ENCODE measurements at places on chromosomes 3 and 15. TPM values are rescaled to one million over a fixed set of nuclear protein-coding genes. Genes with fewer than 3 reads are reported as not detected.
A peak's percentile ranks its signal among the peaks of the same experiment; 100 is the strongest.

Gene ATP13A5
- total RNA-seq: 0.37 TPM

Gene CHRM5
- total RNA-seq: not detected

Gene PYGO1
- 0.30 TPM for total RNA-seq

DNA sequence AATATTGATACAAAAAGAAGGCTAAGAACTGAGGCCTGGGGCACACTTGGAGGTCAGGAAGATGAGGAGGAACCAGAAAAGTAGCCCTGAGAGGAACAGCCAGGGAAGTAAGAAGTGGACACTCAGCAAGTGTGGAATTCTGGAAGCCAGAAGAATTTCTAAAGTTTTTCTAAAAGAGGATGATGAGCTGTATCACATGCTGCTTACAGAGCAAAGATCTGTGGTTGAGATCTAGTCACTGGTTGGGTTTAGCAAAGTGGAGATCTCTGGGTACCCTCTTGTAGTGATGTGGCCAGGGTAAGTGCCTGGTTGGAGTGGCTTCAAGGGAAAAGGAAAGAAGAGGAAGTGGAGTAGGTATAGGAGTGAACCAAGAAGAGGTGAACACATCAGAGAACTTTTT, 95.4 kb upstream of the DAZL start:
- DNase-seq: no peak
- no peaks in the 10 kb centered on the region for H3K36me3 ChIP-seq
- H3K27me3 ChIP-seq: no peaks in the 10 kb centered on the region
- H3K4me1 ChIP-seq: no peaks in the 10 kb centered on the region

DNA sequence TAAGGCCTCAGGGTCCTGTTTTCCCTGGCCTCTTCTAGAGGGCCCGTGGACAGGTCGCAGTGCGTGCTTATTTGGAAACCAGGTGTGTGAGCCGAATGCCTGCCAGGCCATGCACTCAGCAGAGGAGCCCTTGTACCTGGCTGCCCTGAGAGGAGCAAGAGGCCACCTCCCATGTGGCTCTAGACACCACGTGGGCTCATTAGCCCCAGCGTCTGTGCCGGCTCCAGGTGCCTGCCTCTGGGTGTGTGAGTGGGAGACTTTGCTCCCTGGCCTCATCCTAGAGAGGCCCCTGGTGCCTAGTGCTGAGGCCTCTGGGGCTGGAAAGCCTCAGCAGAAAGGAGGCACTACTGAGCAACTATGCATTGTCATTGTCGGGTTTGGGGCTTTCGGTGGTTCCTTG, 50.4 kb downstream of the KLF13 start:
- no peak overlapping the region for H3K27ac ChIP-seq
- DNase-seq: peak; percentile 82
- H3K4me3 ChIP-seq: no peak overlapping the region
- peaks cover 18% of the 10 kb centered on the region for H3K4me1 ChIP-seq

DNA sequence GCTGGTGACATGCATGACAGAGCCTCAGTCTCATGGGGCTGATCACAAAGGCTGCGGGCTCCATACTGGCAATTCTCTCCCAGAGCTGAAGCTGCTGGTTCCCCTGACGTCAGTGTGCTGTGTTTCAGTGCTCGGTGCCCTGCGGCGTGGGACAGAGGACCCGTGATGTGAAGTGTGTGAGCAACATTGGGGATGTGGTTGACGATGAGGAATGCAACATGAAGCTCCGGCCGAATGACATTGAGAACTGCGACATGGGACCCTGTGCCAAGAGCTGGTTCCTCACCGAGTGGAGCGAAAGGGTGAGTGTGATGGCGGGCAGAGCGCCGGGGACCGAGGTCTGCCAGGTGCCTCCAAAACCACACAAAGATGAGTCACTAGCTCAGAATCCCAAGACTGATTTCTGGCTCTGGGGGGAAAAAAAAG, 62.0 kb upstream of the NR2E3 start:
- DNase-seq: no peak
- no peaks in the 10 kb centered on the region for H3K36me3 ChIP-seq
- peaks cover 2% of the 10 kb centered on the region for H3K4me1 ChIP-seq
- H3K27ac ChIP-seq: peak overlapping the region; percentile 70

DNA sequence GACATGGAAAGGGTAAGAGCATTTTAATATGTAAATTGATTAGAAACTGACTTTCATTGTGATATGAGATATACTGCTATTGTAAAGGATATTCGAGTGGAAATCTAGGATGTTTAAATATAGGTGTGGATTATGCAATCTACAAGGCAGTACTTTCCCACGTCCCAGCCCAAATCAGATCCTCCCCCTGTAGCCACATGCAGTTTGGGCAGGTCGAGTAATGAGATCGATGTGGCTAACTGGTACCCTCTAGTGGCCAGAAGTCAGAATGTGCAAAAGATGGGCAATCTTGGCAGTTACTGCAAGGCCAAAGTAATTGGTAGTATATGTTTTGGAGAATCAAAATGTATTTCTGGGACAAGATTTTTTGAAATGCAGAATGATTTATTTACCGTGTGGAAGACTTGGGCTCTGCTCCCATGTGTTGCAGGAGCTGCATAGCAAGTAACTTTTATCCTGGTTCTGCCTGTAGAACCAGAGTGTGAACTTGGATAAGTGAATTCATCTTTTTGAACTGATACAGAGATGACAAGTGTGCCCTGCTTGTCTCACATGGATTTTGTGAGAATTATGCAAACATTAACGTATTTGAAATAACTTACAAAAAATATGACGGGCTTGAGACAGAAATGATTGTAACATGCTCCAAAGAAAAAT, 94.5 kb upstream of the ADAMTSL3 start:
- peak; percentile 46 for DNase-seq
- H3K36me3 ChIP-seq: no peaks in the 10 kb centered on the region
- H3K4me1 ChIP-seq: no peaks in the 10 kb centered on the region
- no peak overlapping the region for H3K4me3 ChIP-seq
- no peaks in the 10 kb centered on the region for H3K27me3 ChIP-seq
- H3K27ac ChIP-seq: no peak overlapping the region
